ENCODE measurements at places on chromosomes 13 and 19.
A peak's percentile ranks its signal among the peaks of the same experiment; 100 is the strongest.

GRCh38 chr19:5292822-5293611 lies 47.6 kb downstream of the PTPRS start:
- peak; percentile 19 for DNase-seq

DNA sequence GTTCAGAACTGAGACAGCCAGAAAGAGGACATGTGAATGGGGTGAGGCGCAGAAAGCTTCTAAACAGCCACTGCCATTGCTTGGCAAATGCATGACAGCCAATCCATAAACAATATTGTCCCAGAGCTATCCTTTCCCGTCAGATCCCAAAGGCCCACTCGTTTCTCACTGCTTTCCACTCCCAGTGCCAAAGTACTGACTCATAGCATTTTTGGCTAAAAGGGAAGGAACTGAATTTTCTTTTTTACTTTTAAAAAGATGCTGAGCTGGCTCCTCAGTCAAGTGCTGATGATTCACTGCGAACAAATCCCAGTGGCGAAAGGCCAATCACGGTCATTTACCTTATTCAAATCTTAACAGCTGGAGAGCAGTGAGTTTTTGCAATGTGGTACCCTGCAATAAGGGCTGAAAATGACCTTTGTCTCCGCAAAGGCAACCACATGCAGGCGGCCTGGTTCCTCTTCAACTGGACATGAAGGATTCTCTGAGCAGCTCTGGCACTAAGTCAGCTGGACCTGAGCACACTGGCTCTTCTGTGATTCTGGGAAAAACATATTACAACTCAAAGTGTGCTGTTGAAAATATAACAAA lies 151.7 kb downstream of the DCLK1 start:
- DNase-seq, result no peak

- no peak for DNase-seq
Measured at GRCh38 chr19:31263328-31263727, 85.9 kb downstream of the TSHZ3 start.

- DNase-seq, result no peak
Measured at GRCh38 chr13:113400621-113401451, 36.9 kb upstream of the GRTP1 start.

- no peak for DNase-seq
Measured at GRCh38 chr19:2663920-2664571, 38.4 kb downstream of the GNG7 start.

- no peak for DNase-seq
Measured at GRCh38 chr19:55530996-55531395, 5.9 kb downstream of the SBK2 start.

DNA sequence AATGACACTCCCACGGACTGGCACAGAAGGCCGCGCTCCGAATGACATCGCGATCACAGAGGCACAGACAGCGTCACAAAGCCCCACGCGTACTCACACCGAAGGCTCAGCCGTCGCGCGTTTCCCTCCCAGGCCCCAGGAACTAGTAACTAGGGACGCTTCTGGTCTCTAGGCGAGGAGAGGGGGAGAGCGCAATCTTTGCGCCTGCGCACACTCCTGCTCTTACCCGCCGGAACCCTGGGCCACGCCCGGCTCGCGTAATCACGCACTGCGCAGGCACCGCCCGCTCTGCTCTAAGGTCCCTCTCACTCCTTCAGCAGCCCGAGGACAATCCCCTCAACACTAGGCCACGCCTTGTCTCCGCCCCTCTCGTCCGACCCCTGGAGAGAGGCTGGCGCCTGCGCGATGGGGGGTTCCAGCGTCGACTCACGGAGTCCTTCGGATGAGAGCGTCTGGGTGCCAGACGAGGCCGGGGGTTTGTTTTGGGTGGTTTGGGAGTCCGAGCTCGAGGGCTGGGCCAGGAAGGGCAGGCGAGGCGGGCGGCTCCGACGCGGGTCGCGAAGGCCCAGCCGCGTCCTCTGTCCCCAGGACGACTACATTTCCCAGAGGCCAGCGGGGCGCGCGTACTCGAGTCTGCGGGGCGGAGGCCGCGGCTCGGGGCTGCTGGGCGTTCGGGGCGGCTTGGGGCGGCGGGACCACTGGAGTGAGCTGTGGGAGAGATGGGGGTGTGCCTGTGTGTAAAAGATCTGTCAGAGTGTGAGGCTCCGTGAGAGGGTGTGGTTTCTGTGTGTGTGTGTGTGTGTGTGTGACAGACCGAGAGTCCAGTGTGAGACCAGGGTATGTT lies at the start of gene ZNF471:
Gene ZNF471, plus strand, starts transcription at position 410 of the 844 bp plus-strand sequence. CDS start 3,717 bp downstream, outside the sequence.
- DNase-seq, result peak; percentile 82

DNA sequence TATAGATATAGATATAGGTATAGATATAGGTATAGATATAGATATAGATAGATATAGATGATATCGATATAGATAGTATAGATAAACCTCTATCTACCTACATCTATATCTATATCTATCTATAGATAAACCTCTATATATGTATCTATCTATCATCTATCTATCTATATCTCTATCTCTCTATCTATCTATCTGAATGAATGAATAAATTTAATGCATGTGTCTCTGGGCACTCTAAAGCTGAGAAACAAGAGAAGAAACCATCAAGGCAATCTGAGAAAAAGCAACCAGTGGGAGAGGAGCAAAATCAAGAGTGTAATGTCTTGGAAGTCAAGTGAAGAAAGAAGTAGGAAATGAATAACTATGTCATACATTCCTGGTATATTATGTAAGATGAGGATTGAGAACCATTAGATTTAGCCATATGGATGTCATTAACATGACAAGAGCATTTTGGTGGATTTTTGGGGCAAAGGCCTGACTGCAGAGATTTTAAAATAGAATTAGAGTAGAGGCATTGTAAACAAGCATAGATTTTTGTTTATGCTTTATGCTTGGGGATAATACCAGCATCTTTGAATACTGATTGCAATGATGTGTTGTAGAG lies 1262.7 kb upstream of the MIR17HG start:
- no peak for DNase-seq

DNA sequence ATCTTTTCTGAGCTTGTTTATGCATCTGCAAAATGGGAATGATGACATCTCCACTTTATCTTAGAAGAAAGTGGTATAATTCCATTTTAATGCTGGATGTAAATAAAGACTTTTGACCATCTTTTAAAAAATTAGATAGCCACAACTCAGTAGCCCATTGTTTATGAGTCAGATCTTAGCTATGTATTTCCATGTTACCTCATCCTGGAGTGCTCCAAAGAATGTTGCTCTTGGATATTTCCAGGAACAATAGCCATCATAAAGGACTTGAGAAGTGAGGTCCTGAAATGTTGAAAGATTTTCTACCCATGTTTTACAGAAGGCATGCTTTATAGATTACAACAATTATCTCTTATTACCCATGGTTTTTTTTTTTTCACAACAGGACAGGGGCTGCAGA lies 229.3 kb upstream of the EDNRB start:
- no peak for DNase-seq

GRCh38 chr13:27001705-27002104 lies 169.9 kb downstream of the USP12 start:
- no peak for DNase-seq

- DNase-seq, result no peak
Measured at GRCh38 chr13:40563350-40564125, 102.9 kb downstream of the FOXO1 start.

DNA sequence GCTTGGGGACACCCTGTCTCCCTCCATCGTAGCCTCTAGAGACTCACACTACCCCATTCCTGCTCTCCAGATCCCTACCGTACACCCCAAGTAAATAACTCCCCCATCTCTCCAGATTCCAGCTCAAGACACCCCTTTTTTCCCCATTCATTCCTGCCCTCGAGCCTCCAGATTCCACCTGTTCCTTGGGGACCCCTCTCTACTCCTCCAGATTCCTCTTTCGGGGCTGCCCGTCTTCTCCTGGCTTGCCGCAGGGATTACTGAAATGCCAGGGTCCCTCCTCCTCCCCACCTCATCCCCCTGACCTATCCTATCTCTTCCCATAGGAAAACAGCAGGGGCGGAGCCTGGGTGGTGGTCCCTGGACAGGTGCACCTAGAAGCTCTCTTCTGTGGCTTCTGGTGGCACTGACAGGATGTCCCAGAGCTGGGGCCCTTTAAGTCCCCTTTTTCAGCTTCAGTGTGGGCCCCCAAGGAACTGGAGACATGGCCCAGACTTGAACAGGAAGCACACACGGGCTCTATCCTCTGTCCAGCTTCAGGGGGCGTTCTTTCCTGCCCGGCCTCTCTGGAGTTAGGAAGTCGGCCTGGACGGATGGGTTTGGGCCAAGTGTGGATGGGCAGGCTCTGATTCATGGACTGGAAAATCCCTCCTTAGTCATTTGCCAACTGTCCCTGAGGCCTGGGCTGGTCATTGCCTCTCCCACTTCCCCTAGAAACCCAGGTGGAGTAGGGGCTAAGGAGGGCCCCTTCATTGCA lies 1.2 kb downstream of the ZSWIM4 start:
- no peak for DNase-seq

GRCh38 chr13:111335298-111335697 lies 14.9 kb downstream of the TEX29 start:
- DNase-seq, result no peak

- DNase-seq, result no peak
Measured at GRCh38 chr13:25095851-25096453, at the start of gene PABPC3. TSS of gene PABPC3 (plus strand) at chr13:25096136. CDS start at chr13:25096199, 63 bp downstream.

- no peak for DNase-seq
Measured at GRCh38 chr13:80070024-80070703, 270.8 kb downstream of the SPRY2 start.

GRCh38 chr19:38711726-38712153 lies 32.5 kb downstream of the CAPN12 start:
- no peak for DNase-seq

DNA sequence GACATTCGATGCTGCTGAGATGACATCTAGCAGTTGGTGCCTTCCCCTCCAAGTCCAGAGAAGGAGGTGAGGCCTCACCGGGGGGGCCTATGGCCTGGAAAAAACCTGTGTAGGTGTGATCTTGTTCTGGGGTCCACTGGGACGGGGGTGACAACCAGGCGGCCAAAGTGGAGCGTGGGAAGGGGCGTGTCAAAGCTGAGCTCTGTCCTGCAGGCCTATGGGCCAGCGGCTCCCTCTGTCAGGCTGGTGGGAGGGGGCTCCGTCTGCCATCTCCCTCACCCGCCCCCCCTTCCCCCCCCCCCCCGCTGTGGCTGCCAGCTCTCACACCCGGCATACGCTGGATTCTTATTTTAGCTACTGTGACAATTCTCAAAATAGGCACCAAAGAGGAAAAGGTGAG lies 56.7 kb upstream of the UQCRFS1 start:
- DNase-seq, result no peak

DNA sequence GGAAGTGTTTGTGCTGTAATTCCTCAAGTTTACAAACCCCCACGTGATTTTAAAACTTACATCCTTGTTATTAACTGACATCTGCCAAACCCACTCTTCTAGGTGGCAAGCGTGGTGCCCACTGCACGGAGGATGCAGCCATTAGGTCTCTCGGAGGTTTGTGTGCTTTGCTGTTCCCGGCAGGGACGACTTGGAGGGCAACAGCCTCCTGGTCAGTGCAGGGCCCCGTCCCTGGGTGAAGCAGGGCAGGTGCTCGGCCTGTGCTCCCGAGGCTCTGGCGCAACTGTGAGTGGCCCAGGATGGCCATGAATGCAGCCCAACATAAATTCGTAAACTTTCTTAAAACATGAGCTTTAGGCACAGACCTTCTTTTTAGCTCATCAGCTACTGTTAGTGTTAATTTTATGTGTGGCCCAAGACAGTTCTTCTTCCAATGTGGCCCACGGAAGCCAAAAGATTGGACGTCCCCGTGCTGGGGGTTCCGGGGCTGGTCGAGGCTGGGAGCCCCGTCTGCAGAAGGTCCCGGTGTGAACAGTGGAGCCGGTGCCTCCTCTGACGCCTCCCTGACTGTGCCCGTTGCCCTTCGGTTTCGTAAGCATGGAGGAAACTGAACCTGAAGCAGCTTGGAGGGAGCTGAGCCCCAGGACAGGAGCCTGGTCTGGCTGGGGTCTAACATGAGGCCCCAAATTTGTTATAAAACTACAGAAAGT lies 11.9 kb downstream of the GAS6 start:
- DNase-seq, result no peak

GRCh38 chr13:103908911-103909310 lies 842.7 kb upstream of the SLC10A2 start:
- DNase-seq, result no peak

- no peak for DNase-seq
Measured at GRCh38 chr19:10292789-10293636, 3.3 kb downstream of the ICAM5 start.

DNA sequence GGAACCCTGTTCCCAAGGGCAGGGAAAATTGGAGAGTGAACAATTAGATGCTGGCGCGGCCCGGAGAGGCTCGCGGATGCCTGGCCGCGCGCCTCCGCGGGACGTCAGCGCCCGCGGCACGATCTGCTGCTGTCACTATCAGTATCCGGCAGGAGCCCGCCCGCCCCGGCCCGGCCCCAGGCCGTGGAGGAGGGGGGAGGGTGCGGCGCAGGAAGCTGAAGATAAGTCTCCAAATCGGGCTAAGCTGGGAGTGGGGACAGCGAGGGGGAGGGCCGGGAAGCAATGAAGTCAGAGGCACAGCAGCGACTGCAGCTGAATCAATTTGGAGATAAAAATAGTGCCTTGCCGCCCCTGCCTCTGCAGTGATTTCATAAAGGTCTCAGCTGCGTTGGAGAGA lies 441.5 kb upstream of the KLF12 start:
- DNase-seq, result peak; percentile 46

GRCh38 chr19:47133021-47133471 lies 2.4 kb downstream of the SAE1 start:
- no peak for DNase-seq

DNA sequence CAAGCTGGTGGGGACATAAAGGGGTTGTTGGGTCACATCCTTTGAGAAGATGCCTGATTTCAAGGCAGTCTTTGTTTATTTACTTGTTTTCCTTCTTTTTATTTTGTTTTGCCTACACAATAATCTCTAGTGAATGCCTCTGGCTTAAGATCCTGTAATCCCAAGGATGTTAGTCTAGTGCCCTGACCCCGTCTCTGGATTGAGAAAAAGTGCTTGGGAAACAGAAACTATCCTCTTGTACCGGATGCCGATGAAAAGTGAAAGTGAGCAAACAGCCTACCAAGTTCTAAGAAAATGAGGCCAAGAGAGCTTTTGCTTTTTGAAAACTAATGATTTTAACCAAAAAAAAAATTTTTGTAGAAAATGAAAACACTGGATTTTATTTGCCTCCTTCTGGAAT lies 42.1 kb upstream of the C1QTNF9 start:
- DNase-seq, result no peak

- no peak for DNase-seq
Measured at GRCh38 chr13:70108356-70109105, at the start of gene KLHL1. TSS of gene KLHL1 (minus strand) at chr13:70108452. CDS start at chr13:70107699, 753 bp downstream.

DNA sequence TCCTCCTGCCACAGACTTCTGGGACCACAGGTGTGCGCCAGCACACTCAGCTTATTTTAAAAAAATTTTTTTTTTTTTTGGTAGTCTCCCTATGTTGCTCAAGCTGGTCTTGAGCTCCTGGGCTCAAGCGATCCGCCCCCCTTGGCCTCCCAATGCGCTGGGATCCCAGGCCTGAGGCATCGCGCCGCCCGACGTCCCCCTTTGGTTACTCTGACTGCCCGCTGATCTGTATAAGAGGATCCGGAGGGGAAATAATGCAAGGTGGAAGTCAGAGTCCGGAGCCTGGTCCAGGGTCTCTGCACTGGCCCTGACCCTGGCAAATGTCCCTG lies 486 bp upstream of the ZNF805 start:
- DNase-seq, result no peak

GRCh38 chr13:33976965-33977364 lies 159.0 kb downstream of the RFC3 start:
- DNase-seq, result no peak
